ENCODE measurements at places on chromosomes 4 and X. TPM values are rescaled to one million over a fixed set of nuclear protein-coding genes. Genes with fewer than 3 reads are reported as not detected.
A peak's percentile ranks its signal among the peaks of the same experiment; 100 is the strongest.

GRCh38 chr4:88960576-88960975 lies 96.4 kb downstream of the FAM13A start:
- no peak for DNase-seq

DNA sequence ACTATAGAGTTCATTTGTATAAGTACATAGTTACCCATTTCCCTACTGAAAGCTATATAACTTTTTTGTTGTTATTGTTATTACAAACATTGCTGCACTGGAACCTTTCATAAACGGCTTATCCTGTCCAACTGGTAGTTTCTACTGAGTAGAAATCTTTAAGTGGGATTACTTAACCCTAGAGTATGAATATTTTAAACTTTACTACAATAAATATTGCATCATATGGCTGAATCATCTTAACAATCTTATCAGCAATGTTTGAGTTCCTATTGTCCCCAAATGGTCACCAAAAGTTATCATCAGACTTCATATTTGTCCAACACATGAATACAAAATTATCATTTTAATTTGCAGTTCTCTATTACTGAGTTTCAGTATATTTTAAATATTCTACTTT lies 40.5 kb downstream of the LCORL start:
- DNase-seq: no peak

The KLF8 gene
- 6.5 TPM for total RNA-seq

The ADH1A gene
- total RNA-seq: 0.20 TPM

The VEGFC gene
- 1.2 TPM for total RNA-seq

- DNase-seq: no peak
These were observed 191.1 kb upstream of the TTC29 start for GRCh38 chr4:147136751-147137150.

The MND1 gene
- 1.6 TPM for total RNA-seq

- no peak for DNase-seq
These were observed 68.4 kb downstream of the SLC10A7 start for GRCh38 chr4:146453181-146453807.

DNA sequence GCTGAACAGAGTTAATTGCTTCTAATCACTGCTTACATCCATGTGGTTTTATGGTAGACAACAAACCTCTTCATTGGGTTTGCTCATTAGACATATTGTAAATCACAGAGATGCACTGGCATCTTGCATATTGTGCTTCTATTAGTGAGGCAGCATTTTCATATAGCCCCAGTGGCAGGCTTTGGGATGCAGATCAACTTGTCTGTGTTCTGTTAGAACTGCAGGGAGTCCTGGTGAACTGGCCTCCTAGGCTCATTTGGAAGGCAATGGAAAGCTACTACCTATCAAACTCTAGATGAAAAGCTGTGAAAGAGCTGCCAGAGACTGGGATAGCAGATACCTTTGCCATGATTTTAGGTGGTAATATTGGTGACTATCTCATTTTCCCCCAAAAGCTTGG lies 108.8 kb downstream of the NAA11 start:
- no peak for DNase-seq

DNA sequence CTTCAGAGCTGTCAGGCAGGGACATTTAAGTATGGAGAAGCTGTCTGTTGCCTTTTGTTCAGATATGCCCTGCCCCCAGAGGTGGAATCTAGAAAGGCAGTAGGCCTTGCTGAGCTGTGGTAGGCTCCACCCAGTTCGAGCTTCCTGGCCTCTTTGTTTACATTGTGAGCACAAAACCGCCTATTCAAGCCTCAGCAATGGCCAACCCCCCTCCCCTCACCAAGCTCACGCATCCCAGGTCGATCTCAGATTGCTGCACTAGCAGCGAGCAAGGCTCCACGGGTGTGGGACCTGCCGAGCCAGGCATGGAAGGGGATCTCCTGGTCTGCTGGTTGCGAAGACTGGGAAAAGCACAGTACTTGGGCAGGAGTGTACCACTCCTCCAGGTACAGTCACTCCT lies 59.3 kb downstream of the ZNF674 start:
- no peak for DNase-seq

DNA sequence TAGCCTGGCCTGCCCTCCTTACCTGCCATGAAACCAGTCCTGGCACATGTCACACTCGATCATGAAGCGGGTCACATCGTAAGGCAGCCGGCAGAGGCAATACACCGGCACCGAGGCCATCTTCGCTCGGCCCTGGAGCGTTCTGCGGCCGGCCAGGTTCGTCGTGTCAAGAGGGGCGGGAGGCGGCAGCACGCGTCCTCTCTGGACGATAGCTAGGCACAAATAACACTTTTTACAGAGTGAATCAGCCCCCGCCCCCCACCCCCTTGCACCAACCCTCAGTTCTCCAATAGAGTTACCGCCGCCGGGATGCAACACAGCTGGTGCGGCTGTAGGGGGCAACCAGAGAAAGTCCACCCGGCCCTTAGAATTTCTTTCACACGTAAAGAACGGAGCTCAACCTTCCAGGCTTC lies 1.7 kb downstream of the PHF8 start:
- DNase-seq: peak; percentile 37

DNA sequence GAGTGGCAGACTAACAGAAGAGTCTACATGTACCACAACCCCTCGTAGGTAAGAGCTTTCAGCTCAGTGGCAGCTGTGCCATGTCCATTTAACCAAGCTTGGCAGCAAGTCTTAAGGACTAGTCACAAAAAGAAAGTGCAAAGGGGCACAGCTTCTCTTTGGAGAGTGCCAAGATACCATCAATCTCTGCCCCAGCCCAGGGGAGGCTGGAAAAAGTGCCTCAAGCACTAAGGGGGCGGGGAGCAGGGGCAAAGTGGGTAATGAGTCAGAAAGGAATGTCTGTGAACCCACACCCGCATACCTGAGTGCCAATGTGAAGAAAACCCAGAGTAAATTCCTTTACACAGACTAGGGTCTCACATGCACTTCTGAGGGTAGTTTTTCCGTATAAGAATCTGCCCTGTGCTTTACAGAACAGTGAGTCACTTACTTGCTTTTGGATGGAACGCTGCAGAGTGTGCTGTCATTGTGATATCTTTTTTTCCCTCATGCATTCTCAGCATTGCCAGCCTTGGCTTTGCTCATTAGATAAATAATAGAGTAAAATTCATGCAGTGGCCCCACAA lies 219.8 kb downstream of the ZNF674 start:
- no peak for DNase-seq

DNA sequence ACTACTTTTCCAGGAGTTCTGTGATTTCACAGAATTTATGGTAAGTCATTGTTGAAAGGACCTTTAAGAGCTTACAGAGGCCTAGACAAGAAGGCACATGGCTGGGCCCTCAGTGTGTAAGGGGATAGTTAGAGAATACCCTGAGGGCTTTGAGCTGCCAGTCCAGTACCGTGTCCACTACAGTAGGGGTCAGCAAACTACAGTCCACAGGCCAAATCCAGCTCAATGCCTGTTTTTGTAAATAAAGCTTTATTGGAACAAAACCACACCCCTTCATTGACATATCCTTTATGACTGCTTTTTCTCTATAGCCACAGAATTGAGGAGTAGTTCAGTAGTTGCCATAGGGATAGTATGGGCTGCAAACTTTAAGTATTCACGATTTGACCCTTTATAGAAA lies 176.2 kb downstream of the MID1 start:
- no peak for DNase-seq

- peak; percentile 74 for DNase-seq
These were observed 34.3 kb downstream of the NALF2 start for GRCh38 chrX:69538321-69538876.

- DNase-seq: peak; percentile 79
These were observed 2.5 kb upstream of the HTRA3 start for GRCh38 chr4:8267077-8267476.

GRCh38 chrX:10828640-10829039 lies 208.3 kb upstream of the MID1 start:
- no peak for DNase-seq

The NDP gene
- not detected for total RNA-seq

The MMRN1 gene
- 25.2 TPM for total RNA-seq

DNA sequence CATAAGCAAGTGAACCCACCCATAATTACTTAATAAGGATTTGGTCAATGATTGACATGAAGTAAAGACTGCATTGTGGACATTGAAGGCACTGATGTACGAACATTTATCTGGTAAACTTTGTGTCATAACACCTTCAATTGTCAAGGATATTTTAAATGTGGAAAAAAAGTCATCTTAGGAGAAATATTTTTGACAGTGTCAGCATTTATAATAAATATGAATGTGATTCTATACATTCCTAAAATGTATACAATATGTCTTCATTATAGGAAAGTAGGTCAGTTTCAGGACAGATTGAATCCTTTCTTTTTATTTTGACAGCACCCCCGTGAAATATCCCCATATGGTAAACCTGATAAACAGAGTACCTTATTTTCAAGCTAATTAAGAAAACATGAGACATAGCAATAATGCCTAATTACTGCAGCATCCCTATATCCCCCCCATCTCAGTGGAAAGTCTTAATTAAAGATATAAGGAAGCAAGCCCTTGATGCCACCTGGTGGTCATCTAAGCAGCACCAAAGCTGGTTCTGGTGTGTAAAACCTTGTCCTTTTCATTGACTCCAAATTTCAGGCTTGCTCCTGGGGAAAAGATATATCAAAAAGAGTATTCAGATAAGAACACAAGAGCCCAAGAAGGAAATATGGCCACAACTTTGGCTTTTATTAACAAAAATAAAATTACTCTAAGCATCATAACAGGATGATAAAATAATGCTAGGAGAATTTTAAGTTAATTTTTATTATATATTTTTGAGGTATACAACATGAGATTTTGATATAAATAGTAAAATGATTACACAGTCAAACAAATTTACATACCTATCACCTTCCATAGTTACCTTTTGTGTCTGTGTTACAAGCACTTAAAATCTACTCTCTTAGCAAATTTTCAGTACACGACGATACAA lies 379.7 kb downstream of the TLL1 start:
- DNase-seq: no peak

GRCh38 chr4:54651050-54651449 lies 6.7 kb upstream of the KIT start:
- DNase-seq: no peak

- DNase-seq: no peak
These were observed 40.3 kb downstream of the LRBA start for GRCh38 chr4:150974750-150975149.

Data from mucosa of descending colon (tissue), 3 donors.